Cortex of kidney (tissue), 1 donor: ENCODE measurements at places on chromosomes 11 and 22.

GRCh38 chr11:2912498-2912897 lies 16.7 kb downstream of the PHLDA2 start:
- DNase-seq = no peak

DNA sequence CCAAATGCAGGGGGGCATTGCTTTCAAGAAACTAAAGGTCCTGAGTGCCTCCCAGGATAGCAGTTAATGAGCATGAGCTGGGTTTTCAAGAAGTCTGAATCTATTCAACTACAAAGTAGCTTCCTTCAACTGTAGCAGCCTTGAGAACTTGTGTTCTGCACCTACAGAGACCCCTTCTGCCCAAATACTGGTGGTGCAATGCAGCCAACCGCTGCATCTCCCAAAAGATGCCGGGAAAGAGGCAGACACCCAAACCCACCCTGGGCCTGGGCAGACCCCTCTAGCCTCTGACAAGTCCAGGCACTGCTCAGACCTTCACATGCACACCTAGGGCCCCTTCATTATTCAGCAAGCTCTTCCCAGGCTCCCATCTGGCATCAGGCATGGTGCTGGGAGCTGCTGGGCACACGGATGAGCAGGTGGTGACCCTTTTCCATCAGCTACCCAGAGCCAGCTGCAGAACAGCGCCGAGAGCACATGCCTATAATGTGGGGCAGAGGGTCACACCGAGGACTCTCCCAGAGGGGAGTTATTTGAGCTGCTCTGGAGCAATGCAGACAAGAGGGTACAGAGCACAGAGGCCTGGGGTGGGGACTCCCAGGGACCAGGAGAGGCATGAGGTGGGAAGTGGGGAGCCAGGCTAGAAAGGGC lies 44.9 kb upstream of the ETS1 start:
- DNase-seq = no peak

DNA sequence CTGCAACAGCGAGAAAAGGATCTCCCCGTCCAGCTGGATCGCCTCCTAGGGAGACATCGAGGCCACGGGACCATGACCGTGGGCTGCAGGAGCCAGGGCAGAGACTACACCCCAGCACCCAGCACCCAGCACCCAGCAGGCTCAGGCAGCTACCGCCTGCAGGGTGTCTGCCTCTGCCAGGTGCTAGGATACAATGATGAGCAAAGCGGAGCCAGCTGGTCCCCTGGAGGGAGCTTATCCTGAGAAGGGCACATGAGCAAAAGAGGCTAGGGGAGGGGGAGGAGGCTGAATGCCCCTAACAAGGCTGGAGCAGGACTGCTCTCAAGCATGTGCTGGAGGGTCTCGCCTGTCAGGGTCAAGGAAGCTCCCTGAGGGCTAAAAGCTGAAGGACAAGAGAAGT lies 4.8 kb upstream of the CASTOR1 start:
- no peak for DNase-seq

DNA sequence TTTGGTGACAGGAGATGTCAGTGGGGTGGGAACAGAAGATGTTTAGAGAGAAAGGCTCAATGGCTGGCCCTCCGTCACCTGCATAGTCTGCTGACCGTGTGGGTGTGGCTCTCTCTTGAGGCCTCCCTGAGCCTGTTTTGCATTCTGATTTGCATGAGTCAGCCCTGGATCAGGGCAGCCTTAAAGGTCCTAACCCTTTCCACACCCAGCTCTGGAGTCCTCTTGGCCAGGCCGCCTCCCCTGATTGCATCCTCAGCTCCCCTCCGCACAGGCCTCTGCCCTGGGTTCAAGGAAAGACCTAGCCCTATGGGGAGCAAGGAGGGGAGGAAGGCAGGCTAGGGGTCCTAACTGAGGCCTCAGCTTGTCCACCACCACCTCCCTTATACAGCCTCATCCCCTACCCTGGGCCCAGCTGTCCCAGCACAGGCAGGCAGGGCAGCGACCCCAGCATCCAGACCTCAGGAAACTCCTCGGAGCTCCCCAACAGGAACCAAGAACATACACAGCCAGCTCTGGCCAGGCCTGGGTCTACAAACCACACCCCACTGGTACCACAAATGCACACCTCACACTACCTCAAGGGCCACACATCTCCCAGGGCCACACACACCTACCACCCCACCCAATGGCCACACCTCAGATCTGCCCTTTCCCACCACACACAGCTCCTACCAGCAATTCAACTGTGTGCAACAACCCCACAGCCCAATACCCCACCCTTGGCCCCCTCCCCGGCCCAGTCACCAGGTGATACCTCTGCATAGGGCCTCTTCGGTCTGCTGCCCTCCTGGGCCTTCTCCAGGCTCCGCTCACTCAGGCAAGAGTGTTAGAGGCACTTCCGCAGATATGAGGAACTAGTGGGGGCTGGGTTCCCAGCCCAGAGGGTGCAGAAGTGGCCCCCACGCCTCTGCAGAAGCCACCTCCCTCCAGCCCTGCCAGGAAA lies 13.7 kb downstream of the ARAP1 start:
- DNase-seq = no peak

DNA sequence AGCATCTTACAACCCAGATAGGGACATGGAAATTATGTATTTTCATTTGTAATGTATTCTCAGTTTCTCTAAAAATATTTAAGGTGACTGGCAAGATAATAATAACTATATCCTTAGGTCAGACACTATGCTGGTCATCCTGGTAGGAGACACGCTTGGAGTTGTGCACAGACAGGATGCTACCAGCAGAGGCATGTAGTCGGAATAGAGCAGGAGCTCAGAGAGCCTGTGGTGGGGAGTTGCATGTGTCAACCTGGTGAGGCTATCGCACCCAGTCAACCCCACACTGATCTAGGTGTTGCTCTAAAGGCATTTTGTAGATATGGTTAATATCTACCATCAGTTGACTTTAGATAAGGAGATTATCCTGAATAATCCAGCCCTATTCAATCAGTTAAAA lies 318.5 kb downstream of the MIAT start:
- DNase-seq = no peak

DNA sequence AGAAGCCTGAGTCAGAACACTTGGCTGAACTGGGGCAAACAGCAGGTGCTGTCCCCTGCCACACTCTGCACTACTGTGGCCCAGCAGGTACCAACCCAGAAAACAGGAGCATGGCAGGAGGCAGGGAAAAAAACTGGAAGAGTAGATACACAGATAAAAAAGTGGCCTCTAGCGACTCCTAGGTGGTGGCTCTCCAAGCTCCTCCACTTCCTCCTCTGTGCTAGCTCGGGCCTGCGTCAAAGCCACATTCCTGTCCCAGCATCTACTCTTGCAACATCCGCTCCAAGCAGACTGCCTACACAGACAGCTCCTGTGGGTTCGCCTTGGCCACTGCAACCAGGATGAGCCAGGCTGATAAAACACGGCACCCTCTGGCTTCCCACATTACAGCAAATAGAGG lies 6.9 kb downstream of the OR8B12 start:
- no peak for DNase-seq

DNA sequence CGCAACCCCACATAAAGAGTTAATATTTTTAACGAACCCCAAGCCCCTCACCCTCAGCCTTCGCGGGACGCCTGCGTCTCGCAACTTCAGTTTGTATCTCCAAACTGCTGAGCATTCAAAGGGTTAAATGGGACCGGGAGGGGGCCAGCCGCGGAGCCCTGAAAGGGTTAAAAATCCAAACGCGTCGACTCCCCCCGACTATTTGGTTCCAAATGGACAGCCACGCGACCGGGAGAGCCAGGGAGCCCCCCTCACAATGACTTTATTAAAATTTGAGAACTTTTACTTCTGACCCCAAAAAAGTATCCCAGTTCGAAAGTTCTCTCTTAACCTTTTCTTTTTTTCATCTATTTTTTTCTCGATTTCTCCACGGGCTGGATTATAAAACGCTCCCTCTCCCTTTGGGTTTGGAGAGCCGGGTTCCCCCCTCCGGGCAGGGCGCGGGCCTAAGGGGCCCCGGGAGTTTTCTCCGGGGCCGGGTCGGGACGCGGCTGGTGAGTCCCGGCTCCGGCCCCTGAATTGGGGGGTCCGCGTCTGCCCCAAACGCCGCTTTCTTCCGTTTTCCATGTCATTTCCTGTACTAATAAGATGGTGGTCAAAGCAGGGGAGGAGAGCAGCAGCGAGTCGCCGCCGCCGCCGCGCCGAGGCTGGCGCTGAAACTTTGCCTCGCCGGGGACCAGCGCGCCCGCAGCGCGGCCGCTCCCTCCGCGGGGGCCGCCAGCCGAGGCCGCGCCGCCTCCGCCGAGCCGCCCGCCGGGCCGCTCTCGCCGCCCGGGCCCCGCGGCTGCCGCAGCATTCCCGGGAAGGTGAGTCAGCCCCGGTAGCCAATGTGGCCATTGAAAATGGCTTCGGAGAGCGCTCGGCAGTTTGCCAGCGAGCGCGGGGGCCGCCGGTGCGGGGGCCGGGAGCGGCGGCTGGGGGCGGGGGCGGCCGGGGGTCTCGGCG lies at the start of gene PRDM11:
Gene PRDM11 (plus strand): TSS at position 568 of the 945 bp plus-strand sequence. CDS start 35,128 bp downstream, outside the sequence.
- DNase-seq = no peak

GRCh38 chr11:44496391-44496790 lies 69.1 kb upstream of the CD82 start:
- DNase-seq = no peak

GRCh38 chr11:30522536-30523243 lies 63.5 kb downstream of the MPPED2 start:
- no peak for DNase-seq

DNA sequence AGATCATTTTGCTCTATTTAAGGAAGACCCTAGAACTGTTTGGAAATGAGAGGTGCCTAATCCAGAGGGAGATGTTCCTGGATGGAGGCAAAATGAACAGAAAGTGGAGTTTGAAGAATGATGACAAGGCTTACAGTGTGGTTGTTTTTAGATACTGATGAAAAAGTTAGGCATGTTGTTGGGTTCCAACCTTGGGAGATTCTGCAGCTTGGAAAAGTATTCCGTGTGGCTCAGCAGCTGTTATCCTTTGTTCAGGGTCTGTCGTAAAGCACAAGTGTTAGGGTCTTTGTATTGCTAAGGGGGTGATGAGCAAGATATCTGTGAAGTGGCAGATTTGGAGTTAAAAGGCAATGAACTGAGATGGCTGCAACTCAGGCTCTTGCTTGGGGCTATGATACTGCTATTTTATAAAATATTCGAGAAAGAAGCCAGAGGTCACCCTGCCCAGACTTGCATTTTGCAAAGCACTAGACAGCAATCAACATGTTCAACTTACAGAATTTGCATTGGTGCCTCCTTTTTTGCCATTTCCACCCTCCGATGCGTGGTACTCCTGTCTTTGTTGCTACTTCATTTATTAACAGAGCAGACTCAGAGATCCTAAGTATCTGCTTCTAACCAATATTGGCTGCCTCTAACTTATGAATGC lies 45.3 kb upstream of the POGLUT3 start:
- DNase-seq = no peak

GRCh38 chr22:43304831-43305590 lies 38.2 kb downstream of the SCUBE1 start:
- no peak for DNase-seq

DNA sequence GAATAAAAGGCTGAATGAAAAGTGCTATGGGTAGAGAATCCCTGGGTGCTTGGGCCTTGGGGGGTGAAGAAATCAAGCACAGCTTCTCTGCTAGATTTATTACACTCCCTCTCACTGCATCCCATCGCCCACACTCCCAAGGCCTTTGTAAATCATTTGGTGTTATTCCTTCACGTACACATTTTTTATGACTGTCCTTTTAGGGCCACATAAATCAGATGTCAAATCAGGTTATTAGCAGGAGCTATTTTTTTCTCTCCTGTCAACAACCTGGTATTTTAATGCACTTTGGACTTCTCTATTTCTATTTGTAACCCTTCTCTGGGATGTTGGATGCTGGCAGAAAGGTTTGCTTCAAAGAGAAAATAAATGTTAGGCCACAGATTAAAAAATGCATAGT lies 408.8 kb downstream of the INSC start:
- DNase-seq = no peak

DNA sequence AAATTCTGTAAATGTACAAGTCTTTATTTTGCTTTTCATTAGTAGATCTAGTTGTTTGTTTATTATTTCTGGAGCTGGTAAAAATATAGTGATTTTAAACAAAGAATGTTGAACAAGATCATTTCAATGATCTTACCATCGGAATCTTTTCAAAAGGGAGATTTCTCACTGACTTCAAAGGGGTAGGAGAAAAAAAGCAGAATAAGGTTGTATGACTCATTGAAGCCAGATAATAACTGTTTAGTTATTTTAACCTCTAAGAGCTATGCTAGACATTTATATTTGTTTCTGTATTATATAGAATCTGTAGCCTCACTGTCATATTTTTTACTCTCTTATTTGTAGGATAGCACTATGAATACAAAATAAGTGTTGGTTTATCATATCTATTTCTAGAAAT lies 8.1 kb upstream of the PDE3B start:
- no peak for DNase-seq

DNA sequence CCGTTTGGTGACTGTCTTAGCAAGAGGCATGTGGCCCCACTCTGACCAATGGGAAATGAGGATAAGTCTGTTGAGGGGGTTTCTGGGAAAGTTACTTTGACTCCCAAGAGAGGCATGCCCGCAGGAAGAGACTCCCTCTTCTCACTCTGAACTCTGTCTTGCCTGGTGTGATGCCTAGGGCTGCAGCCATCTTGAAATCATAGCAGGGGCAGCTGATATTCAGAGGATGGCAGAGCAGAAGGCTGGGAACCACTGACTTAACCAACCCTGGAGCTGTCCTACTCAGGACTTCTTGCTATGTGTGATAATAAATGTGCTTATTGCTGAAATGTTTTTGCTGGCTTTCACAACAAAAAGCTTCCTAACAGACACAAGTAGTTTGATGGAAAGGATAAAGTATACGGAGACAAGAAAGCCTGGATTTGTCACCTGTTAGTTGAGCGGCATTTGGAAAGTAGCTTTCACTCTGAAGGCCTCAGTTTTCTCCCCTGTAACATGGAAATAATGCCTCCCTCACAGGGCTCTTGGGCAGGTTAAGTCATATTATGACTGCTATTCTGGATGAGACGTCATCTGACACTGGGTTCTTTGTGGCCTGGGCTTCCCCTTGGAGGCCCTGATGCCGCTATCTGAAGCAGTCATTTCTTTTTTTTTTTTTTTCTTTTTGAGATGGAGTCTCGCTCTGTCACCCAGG lies 128.5 kb downstream of the CEP164 start:
- DNase-seq = no peak

DNA sequence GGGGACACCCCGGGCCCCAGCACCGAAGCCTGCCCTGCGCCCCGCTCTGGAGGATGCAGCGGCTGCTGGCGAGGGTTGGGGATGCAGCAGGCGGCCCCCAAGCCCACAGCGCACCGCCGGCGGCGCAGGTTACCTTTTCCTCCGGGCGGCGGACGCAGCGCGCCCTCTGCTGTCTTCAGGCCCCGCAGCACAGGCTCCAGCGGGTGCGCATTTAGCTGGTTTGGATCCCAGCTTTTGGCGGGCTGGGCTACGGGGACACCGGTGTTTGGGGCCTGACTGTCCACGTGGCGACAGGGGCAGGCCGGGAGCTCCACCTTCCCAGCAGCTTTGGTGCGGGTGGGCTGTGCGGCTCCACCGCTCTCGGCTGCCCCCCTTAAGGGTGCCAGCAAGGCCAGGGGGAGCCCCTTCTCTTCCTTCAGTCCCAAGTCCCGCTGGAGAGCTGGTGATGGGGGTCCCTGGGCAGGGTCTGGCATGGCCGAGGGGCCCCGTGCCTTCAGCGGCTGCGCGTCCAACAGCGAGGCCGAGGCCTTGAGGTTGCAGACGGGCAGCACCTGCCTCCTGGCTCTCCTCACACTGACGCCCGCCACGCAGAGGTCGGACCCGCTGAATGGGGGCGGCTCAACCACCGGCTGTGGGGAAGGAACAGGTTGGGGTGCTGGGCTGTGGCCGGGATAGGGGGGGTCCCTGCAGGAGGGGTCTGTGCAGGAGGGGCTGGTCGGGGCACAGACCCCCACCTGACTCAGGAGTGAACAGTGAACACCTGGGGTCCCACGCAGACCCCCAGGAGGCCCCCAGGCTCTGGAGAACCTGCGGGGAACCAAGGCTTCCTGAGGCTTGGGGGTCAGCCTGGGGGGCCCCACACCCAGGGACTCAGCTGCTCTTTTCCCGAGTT lies 18.0 kb upstream of the IL17REL start:
- no peak for DNase-seq
